NCI-H345 (cell line): ENCODE measurements at places on chromosomes 13 and 19.

DNA sequence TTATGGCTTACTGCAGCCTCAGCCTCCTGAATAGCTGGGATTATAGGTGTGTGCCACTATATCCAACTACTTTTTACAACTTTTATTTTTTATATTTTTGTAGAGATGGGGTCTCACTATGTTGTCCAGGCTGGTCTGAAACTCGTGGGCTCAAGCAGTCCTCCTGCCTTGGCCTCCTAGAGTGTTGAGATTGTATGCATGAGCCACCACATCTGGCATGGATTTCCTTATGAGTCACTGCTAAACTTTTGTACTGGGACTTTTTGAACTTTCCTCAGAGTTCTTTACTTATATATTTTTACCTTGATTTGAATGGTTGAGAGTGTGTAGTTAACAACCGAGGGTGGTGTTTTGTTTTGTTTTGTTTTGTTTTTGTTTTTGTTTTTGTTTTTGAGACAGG, 33.4 kb downstream of the DNAJC3 start:
- DNase-seq: no peak

DNA sequence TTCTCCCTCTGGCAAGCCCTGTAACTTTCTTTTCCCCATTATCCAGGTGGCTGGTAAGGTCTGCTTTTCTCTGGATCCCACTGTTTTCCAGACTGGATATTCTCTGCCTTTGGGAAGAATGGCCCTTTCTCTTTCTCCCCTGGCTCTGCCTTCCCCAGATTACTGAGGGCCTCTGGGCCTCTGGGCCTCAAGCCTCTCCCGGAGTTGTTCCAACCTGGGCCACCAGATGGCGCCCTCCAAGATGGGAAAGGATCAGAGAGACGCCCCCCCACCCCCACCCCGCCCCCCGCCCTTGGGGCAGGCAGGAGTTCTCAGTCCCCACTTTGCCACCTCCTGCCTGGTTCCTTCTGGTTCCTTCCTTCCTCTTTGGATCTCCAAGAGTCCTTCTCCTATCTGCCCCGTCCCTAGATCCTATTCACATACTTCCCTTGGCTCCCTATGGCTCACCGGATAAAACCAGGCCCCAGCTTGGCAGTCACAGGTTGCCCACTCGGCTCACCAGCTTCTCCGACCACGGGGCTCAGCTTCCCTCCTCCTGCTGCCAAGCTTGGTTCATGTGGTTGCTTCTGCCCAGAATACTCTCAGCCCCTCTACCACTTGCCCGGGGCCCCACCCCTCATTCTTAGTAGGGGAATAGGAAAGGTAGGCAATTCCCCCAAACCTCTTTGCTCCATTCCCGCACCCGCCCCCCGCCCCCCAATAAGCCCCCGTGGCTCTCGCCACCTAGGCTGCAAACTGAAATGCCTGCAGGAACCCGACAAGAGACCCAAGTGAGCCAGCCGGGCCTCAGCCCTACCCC, 13.1 kb downstream of the EPS8L1 start:
- peak; percentile 78 for DNase-seq

- no peak for DNase-seq
Observed at GRCh38 chr13:34401696-34402095, 540.4 kb upstream of the NBEA start.

DNA sequence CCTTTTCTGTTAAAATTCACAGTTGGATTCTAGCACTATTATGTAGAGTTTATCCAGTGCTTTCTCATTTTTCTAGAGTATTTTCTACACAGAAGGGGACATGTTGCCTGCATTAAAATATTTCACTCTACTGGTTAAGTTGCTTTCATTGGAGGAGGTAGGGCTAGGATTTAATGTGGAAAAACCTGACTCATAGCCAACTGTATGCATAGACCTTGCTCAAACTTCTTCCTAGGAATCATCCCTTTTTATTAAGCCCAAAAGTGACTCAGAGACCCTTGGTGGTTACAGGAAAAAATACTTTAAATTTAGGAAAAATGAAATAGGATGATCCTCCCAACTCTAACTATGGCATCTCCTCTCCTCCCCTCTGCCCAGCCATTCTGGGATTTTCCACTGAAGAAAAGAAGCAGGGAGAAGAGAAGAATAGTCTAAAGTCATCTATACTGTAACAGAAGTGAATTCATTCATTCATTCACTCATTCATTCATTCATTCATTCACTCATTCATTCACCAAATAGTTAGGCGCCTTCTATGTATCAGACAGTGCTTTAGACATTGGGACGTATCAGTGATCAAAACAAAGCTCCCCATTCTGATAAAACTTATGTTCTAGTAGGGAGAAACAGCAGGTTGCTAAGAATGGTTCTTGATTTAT, 109.0 kb upstream of the HTR2A start:
- DNase-seq: no peak

GRCh38 chr13:67829641-67830040, 599.5 kb upstream of the PCDH9 start:
- no peak for DNase-seq

- DNase-seq: no peak
Observed at GRCh38 chr13:89951341-89951740, 1396.1 kb upstream of the MIR17HG start.

GRCh38 chr13:70363991-70364390, 255.7 kb upstream of the KLHL1 start:
- no peak for DNase-seq

DNA sequence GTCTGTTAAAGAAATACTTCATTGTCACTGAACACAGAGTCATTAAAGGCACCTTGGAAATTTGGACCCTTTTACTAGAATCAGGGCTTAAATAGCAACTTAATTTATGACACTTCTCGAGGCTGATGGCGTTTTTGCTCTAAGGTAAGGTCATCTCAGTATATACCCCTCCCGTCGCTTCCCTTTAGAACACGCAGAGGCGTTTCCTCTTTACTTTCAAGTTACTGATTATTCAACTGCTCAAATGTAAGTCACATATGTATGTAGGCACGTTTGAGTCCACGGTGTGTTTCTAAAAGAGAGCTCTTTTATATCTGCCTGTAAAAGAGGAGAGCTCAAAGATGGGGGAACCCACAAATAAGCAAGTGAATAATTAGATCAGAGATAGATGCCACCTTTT, 181.5 kb downstream of the TSHZ3 start:
- no peak for DNase-seq

- no peak for DNase-seq
Observed at GRCh38 chr19:10037809-10038208, 24.5 kb downstream of the RDH8 start.

DNA sequence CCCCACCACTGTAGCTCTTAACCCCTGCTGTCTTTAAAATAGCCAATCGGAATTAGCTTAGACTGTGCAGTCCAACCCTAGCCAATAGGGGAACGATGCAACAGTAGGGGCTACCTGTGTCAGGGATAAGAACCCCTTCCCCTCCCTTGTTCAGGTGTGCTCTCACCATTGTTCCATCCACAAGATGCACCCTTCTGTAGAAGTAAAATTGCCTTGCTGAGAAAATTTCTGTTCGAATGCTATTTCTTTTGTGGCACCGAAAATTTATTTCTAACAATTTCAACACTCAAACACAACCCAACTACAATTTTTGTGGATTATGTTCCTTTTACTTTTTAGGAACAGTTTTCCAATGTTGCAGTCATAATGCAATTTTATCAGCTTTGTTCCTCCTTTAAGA, 3.6 kb upstream of the ZNF583 start:
- no peak for DNase-seq

DNA sequence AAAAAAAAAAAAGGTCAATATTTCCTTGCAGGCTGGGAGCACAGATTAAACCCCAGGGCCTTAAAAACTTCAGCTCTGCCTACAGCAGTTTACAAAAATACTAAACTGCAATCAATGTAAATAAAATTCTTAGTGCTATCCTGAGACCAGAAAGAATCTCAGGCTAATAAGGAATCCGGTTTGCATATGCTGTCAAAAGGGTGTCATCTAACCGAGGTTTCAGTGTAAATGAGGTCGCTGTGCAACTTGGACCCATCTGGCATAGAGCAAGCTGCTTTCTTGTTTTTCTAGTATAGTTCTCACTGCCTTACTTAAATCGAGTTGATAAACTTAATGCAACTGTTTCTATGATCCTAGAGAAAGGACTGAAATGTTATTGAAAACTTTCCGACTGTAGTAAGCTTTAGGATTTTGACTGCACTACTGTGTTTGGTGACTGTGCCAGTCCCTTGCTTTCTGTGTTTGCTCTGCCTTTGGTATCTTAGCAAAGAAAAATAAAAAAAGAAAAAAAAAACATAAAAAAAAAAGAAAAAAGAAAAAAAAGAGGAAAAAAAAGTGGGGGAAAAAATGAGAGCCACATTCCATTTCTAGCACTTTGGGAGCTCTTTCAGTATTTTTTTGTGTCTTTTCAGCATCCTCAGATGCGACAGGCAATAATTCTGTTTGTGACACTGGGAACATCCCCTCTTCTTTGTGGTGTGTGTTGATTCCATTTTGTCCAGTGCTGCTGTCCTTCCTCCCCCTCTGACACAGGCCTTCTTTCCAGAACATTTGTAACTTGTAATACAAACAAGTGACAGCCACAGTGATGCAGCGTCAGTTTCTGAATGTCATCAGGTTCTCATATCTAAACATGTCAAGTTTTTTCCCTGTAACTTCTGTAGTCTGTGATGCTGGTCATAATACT, 340.5 kb downstream of the ZNF536 start:
- DNase-seq: no peak

DNA sequence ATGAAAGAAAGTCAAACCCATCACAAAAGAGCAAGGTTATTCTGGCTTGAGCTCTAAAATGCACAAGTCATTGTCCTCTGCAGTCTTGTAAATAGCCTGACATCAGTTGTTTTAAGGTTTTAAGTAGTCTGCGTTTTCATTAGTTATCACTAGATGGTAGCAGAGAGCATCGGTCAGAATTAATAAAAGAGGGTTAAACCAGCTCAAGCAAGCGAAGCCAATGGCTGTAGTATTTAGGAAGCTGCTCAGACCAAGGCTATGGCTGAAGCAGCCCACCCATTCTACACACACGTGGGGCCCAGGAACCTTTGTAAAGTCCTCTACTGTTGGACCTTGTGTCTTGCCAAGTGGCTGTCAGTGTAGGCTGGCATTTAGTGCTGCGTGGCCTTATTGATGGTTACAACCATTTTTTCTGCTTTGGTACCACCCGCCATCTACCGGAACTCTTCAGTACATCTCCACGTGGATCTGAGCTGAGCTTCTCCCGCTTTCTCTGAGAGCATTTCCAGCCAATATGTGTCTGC, 13.3 kb upstream of the ZNF57 start:
- peak; percentile 55 for DNase-seq

GRCh38 chr13:49627831-49628652, at the start of gene ARL11:
ARL11 (plus strand) TSS chr13:49628507; CDS start chr13:49630448, 1,941 bp downstream.
- DNase-seq: no peak

DNA sequence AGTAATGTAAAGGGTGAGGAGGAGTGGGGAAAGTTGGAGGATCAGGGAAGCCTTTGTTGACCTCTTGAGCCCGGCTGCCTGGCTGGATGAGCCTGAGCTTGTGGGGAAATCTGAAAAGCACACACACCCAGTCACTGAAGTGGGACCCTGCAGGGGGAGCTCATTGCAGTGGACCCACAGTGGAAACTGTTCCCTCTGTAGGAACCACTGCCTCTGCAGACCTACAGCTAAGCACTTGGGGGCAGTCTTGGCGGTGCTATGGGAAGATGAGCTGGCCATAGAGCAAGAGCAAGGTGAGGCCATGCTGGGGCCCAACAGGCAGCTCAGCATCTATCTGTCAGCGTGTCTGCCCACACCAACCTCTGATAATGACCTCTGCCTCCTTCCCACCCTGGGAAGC, 294.8 kb downstream of the TSHZ3 start:
- no peak for DNase-seq

GRCh38 chr19:53161123-53161522, 2.3 kb upstream of the ZNF347 start:
- no peak for DNase-seq

DNA sequence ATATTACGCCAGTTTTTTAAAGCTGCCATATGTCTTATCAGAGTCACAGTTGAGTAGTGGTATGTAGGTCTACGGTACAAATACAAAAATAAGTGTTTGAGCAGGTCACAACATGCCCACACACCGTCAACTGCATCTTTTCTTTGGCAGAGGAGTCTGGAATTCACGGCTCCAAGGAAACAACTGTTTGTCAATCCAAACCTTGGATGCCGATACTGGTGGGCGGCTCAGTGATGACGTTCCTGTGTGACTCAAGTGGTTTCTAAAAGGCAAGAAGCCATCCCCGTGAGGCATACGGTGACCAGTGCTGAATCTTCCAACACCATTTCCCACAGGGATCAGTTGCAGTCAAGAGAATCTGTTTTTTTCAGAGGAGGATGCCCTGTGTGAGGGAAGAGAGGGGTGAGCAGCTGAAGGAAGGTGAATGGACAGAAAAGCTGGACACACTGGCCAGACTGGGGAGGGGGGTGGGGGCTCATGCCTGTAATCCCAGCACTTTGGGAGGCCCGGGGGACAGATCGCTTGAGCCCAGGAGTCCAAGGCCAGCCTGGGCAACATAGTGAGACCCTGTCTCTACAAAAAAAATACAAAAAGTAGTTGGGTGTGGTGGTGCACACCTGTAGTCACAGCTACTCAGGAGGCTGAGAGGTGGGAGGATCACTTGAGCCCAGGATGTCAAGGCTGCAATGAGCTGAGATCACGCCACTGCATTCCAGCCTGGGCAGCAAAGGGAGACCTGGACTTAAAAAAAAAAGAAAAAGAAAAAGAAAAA, 22.8 kb upstream of the CEBPG start:
- no peak for DNase-seq

- DNase-seq: no peak
Observed at GRCh38 chr13:101520672-101521071, 68.2 kb downstream of the ITGBL1 start.
